Stimulated activated CD8-positive, alpha-beta memory T cell treated with anti-CD3 and anti-CD28 coated beads, Interleukin-4, amount 100 ng/mL, for 1 hour (primary cell): ENCODE measurements at places on chromosomes 3 and 15.

DNA sequence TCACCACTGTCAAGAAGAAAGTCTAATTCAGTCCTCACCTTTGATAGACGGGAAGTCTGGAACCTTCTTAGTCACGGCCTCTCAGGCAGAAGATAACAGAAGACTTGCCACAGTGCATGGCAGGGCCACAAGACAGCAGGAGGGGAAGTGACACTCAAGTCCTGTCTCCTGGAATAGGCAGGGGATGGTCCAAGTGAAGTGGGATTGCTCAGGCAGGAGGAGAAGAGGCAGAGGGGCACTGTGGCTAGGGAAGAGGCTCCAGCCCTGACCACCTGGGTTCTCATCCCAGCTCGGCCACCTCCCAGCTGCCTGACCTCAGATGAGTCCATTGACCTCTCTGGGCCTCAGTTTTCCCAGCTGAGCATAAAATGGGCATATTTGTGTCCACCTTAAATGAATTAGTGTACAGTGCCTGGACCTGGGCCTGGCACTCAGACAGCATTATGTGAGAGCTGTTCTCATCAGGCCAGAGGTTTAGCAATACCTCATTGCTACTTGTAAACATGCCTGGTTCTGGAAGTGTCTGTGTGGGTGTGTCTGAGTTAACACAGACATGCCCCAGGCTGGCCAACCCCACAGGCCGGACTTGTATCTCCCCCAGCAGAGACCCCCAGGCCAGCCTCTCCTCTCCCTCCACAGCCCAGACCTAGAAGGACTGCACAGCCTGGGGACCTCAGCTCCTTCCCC is 11.5 kb upstream of the PCSK6 start:
- no peak for DNase-seq

DNA sequence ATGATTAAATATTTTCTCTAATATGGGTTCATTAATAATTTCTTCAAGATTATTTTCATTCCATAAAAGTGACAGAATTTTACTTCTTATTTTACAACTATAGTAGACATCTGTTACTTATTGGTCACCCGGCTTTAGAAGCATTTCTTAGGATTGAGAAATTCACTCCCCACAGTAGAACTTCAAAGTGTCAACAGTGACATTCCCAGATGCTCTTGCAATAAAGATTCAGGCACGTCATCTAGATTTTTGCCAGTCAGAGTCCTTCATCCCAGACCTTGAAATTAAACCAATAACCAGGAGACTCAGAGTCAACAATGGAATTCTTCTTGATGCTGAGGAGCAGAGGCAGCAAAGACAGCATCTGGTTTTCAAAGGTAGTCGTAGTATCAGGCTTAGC is 190.8 kb downstream of the VGLL3 start:
- DNase-seq = no peak

DNA sequence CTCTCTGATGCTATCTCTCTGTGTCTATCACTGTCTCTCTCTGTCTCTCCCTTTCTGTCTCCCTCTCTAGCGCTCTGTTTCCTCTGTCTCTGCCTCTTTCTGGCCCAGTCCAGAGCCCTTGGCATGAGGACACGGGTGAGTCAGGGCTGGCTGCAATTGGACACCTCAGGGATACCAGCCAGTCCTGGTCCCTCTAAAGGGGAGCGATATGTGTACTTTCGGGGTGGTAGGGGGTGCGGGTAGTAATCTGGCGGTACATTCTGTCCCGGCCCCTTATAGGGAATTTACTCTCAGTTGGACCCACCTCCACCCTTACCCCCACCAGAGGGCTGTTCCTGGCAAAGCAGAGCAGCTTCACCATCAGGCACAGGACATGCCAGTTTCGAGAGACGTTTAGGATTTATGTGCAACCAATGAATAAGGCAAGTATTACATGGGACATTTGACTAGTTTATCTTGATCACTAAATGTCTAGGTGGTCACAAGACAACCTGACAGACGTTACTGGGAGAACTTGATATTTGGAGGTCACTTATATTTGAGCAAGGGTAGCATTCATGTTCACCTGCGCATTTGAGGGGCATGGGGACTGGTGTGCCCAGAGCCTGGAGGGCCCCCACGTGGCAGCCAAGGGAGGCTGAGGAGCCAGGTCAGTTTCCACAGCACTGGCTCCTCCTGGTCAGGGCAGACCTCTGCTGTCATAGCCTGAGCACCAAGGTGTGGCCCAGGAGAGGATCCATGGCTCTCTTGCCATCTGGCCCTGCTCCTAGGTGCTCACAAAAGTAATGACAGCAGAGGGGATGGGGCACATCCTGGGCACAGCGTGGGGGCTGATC is 256.1 kb downstream of the PLCL2 start:
- no peak for DNase-seq

DNA sequence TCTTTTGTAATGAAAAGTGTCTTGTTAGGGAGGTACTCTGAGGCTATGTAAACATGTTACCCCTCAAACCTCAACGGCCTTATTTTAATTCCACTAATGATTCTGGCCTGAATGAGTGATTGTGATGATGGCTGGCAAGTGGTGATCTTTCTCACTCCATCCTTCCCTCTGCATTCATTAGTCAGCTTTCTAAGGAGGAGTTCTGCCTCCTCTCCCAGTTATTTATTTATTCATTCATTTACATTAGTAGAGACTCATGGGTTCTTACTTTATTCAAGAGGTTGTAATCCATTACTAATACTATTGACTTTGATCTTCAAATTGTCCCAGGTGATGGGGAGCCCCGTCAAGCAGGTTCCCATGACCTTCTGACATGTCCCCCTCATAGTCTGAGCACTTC is 35.3 kb downstream of the GNB5 start:
- no peak for DNase-seq

- no peak for DNase-seq
Observed at GRCh38 chr3:153038367-153038766, 123.7 kb upstream of the RAP2B start.

DNA sequence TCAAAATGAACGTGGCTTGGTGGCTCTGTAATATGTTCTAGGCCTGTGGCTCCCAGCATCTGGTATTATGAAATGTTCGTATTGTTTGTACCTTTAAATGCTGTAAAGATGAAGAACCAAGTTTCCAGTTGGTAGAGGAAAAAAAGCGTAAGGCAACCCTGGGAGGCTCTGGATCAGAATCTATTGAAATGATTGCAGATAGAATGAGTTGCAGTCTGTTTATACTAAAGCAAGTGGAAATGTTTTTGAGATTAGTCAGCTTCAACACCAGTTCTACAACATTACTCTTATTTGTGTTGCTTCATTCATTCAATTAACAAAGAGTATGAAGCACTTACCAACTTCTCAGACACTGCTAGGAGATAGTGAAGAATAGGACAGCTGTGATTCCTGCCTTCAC is 5.3 kb downstream of the ARL6IP5 start:
- DNase-seq = no peak

- no peak for DNase-seq
Observed at GRCh38 chr3:62557450-62557849, 184.1 kb upstream of the FEZF2 start.

- no peak for DNase-seq
Observed at GRCh38 chr3:12578742-12579141, 21.9 kb downstream of the MKRN2 start.

DNA sequence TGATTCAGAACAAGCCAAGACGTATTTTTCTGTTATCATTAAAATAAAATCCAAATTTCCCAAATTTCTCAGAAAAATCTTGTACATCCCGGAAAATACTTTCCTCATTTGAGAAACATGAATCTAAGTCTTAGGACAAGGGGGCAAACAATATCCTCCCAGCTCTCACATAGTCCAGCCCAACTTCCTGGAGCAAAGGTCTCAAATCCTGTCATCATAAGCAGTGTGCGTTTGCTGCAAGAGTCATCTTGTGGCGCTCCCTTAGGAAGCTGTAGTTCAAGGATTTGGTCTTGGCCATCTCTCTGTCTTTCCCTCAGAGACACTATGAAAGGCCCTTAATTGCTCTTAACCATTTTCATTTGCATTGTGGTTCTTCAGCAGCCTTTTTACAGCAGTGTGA is 57.5 kb upstream of the GSK3B start:
- no peak for DNase-seq

- DNase-seq = no peak
Observed at GRCh38 chr3:188246905-188247304, 92.9 kb downstream of the LPP start.

GRCh38 chr15:54120949-54121463 is 142.8 kb downstream of the UNC13C start:
- no peak for DNase-seq

DNA sequence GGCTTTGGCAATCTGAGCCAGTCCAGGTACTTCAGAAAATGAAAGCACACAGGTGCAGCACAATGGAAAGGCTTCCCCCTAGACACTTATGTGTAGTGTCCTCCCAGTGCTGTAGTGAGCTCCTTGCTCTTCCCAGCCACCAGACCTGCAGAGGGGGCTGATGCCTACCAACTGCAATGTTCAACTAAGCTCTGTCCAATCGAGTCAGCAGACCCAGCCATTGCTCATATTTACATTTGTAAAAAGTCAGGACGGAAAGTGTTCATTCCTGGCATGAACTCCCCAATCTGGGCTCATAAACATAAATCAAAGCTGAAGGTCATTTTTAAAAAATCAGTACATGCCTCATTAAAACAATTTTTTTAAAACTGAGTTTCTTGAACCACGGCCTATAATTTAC is 73.0 kb downstream of the FOXP1 start:
- no peak for DNase-seq

DNA sequence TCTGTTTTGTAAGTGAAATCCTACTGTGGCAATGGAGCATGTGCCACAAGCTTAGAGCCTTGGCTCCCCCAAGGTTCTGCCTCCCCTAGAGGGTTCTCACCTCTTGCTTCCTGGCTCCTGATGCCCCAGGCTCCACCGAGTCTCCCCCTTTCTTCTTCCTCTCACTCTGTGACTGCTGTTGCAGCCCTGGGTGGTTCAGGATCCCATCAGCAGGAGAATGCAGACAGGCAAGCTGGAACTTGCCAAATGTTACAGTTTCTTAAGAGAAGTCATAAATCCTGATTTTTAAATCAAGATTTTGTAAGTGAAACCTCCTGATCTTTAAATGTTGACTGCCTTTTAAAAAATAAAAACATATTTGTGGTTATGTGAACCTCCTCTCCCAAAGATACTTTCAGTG is 133.9 kb downstream of the CCNL1 start:
- no peak for DNase-seq

DNA sequence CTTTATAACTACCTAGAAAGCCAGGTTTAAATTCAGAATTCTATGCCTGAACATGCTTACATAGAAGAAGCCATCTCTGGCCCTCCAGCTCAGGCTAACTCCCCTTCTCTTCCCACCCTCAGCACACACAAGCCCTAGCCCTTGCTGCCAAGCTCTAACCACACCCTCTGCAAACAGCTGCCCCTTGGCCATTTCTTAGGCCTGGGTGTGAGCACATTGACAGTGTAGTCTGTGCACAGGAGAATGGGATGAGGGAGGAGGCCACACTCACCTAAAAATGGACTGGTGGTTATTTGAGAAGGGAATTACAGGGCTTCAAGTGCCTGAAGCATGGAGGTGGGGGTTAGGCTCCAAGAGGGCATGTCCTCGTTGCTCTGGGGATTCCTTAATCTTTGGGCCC is 42.3 kb upstream of the SLC25A36 start:
- no peak for DNase-seq

- DNase-seq = no peak
Observed at GRCh38 chr3:13677272-13677671, 128.3 kb downstream of the FBLN2 start.

DNA sequence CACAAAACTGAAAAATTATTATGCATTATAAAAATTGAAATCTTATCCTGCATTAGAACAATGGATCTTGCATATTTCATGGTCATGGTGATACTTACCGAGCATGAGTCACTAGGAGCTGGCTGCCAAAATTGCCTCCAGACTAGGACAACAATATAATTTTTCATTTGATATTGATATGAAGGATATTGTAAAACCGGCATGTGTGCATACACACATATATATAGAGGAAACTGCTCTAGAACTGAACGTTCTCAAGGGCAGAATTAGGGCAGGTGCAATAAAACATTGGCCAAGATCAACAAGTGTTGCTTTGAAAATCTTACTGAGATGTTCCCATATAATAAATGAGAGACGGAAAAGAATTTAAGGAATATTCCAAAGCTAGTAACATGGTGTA is 319.4 kb upstream of the POU1F1 start:
- no peak for DNase-seq

DNA sequence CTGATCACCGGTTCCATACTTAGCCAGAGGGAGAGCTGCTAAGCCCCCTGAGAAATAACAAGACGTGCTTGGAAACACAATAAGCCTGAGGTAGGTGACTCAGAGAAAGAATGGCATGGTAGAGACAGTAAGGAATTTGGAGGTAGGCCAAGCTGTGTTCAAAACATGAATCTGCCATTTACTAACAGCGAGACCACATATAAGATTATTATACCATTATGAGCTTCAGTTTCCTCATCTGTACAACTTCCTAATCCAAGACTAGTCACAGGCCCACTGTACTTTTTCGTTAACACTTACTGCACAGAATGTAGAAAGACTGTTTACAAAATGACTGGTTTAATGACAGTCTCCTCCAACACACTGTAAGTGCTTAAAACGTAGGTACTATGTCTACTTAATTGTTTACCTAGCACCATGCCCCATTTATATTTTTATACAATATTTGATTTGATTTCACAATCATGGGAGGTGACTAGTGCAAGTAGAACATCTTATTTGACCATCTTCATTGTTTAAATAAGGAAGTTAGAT is 25.7 kb downstream of the ATOSA start:
- DNase-seq = no peak
